ENCODE measurements at places on chromosomes 7 and 10.

DNA sequence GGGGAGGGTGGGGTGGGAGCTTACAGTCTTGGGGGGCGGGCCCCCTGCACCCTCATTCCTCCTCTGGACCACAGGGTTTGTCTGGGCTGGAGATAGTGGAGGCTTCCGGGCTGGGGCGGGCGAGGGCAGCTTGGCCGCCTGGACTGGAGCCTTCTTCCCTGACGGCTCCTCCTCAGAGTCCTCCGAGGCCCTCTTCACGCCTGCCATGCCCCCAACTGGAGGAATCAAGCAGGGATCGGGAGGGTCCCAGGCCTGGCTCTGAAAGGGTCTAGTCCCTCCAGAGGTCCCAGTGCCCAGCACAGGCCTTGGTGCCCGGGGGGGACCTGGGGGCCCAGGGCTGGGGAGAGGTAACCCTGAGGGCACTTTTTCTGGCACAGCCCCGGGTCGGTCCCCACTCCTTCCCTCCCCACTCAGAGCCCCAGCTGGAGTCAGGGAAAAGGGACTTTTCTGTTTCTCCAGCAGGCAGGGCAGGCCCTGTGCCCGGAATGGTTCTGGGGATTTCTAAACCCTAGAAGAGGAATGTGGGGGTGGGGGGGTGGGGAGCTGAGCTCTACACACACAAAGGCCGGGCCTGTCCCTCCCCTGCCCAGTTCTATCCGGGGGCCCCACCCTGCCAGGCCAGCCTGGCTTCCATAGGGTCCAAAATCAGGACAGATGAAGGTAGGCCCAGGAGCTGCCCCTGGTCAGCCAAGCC, 11.6 kb downstream of the MICALL2 start:
- no peak for DNase-seq

- no peak for DNase-seq
These were observed 333.9 kb downstream of the AUTS2 start for GRCh38 chr7:69932034-69932628.

DNA sequence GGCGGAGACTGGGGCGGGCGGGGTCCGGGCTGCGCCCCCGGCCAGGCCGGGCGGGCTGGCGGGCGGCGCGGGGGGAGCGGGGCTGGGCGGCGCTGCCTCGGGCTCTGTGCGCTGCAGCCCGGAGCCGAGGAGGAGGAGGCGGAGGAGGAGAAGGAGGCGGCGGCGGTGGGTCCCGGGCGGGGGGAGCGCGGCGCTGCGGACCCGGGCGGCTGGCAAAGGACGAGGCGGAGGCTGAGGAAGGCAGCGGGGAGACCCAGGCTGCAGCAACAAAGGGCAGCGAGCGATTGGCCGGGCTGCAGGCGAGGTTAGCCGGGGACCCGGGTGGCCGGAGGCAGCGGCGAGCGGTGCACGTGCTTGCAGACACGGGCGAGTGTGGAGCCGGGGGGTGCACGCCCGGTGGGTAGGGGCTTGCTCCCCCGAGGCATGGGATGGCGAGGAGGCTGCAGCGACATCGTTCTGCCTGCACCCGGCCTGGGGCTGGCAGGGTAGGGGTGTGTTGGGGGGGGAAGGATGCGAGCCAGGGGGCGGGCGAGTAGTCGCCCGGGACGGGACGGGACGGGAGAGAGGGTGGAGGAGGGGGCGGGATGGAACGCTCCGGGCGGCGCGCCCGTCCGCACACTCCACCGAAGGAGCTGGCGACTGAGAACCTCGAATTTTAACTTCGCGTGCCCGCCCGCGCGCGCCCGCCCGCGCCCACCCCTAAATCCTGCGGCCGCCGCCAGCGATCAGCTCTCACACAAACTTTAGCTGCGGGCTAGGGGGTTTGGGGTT, 844 bp upstream of the KAT6B start:
- DNase-seq, result no peak

GRCh38 chr7:104410742-104411141, 82.3 kb downstream of the LHFPL3 start:
- no peak for DNase-seq
